Stimulated activated CD4-positive, alpha-beta T cell treated with anti-CD3 and anti-CD28 coated beads, Interleukin-15, amount 100 ng/mL, for 24 hours (primary cell): ENCODE measurements at places on chromosomes 7 and 10.

GRCh38 chr10:132102071-132102716, 36.4 kb downstream of the JAKMIP3 start:
- no peak for DNase-seq

GRCh38 chr10:101724446-101724845, 29.5 kb upstream of the FBXW4 start:
- no peak for DNase-seq

- no peak for DNase-seq
Observed at GRCh38 chr7:34219153-34219718, 313.9 kb downstream of the BMPER start.

DNA sequence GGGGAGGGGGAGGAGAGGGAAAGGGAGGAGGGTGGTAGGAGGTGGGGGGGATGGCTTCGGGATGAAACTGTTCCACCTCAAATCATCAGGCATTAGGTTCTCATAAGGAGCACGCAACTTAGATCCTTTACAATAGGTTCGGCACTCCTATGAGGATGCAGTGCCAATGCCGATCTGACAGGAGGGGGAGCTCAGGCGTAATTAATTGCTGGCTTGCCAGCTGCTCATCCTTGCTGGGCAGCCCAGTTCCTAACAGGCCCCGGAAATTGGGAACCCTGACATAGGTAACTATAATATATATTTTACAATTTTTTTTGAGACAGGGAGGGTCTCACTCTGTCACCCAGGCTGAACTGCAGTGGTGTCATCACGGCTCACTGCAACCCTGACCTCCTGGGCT, 118.8 kb upstream of the SFMBT2 start:
- DNase-seq, result no peak

DNA sequence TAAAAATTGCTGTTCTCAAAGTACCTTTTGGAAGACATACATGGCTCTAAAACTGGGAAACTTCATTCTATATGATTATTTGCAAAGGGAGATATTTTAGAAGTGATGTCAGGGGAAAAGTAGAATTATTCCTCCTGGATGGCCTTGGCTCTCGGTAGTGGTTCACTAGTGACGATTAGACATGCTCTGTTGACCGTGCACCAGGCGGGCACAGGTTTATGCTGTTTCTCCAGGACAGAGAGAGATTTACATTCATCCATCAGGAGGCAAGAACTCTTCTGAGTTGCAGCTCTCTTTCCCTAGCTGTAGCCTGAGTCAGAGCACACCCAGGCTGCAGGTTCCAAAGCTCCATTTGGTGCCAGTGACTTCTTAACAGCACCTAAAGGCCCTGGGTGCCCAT, 184.9 kb upstream of the WDR11 start:
- no peak for DNase-seq

- no peak for DNase-seq
Observed at GRCh38 chr7:29130096-29130495, 16.2 kb downstream of the CPVL start.

DNA sequence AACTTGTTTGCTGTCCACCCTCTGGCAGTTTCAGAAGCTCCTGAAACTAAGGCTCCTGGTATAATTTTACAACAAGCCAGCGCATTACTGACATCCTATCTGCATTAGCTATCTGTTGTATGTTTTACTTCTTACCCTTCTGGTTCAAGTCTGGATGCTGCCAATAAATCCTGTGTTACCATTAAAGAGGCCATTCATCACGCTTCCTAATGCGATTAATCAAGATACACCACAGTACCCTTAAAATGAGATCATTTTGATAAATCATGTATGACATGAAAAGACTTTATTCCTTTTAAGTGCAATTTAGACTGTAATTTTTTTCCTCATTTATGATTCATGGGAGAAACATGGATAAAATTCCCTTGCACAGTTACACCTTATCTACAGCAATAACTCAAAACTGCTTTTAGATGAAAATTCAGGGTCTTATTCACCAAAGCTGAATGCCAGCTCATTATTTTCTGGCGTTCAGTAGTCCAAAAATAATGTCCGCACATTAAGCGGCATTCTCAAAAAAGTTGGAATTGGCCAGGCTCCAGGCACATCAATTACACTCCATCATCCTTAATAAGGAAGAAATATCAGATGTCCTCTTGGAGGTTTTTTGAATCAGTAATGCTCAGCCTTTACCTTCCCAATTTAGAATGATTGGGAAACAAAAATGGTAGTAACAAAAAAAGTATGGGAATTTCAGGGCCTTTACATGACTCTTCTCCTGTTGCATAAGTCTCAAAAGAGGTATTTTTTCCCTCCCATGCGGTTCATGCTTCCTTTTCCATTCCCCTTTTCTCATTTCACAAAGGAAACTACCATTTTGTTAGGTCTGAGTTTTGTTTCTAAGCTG, 878.5 kb downstream of the LRMDA start:
- DNase-seq, result no peak

DNA sequence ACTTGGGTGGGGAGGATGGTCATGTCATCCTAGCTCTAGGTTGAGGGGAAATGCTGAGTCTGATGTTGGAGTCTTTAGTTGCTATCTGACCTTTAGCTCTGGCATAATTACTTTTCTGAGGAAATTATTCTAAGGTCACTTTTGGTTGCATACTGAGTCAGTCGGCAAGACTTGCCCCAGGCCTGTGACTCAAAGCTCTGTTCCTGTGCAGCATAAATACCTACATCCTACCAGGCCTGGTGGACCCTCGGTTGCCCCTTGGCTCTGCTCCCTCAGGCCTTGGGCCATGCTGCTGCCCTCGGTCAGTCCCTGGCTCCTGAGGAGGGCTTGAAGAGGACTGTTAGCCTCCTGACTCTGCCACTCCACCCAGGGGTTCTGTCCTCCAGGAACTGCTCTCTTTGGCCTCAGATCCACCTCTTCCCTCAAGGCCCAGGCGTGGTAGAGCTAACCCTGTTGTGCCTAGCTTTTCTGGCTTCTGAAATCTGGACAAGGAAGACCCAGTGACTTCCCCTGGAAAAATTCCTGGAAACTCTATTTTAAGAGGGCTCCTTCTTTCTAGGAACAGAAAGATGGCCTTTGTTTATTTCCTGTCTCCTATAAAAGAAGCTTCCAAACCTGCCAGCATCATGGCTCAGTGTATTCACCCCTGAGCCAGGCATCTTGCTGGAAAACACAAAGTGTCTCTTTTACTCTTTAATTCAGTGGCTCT, 71.2 kb downstream of the TMEM178B start:
- no peak for DNase-seq
